Left ventricle myocardium inferior (tissue), 1 donor: ENCODE measurements at places on chromosomes 11 and 22. TPM values are rescaled to one million over a fixed set of nuclear protein-coding genes. Genes with fewer than 3 reads are reported as not detected.

DNA sequence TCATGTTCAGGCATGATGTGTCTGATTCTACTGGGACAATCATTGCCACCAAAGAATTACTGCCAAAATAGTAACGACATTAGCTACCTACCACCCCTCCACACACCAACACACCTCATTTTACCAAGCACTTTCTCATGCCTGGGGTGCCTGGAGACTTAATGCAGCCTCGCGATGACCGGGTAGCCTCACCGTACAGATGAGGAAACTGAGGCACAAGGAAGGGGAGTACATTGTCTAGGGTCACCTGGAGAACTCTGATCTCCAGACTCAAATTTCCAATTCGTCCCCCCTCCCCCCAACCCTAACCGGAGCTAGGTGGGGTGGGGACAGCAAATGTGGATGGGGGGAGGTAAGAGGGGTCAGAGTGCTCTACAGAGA lies 2.7 kb upstream of the RTN4RL2 start:
- H3K4me1 ChIP-seq: peaks cover 42% of the 10 kb centered on the region
- H3K4me3 ChIP-seq: peak overlapping the region; percentile 65
- peaks cover 70% of the 10 kb centered on the region for H3K27me3 ChIP-seq
- DNase-seq: no peak

H19 gene
- total RNA-seq: 634 TPM

MMP3 gene
- total RNA-seq: not detected

DNA sequence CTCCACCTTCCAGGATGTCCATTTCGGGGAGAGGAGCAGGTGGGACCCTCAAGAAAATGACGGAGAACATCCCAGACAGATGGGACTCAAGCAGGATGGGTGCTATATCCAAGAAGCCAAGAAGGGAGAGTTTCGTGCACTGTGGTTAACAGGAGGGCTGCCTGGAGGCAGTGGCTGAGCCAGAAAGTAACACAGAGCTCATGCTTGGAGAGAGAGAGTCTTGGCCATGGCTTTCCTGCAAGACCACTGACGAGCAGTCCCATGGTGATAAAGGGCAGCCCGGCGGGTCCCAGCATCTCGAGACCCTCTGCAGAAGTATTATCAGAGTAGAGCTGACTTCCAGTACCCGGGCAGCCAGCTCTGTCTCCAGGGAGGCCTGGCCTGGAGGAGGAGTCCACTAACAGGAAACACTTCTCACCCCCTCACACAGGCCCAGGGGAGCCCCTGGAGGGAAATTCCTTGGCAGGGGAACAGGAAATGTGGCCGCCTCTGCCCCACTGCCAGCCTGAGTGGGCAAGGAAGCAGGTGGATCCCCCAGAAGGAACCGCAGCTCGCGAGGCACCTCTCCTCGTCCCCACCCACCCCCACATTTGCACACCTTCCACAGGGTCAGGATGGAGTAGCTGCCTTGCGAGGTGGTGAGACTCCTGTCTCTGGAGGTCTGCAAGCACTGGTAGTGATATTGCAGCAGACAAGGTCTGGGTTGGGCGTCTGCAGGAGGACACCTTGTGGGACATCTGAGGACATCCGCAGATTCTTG lies 32.2 kb downstream of the CYTH4 start:
- no peak for DNase-seq
- H3K27me3 ChIP-seq: peaks cover 73% of the 10 kb centered on the region
- H3K4me1 ChIP-seq: peaks cover 13% of the 10 kb centered on the region
- H3K4me3 ChIP-seq: no peak overlapping the region
- no peak overlapping the region for H3K27ac ChIP-seq

UPK3A gene
- not detected for total RNA-seq

GRCh38 chr11:11381471-11382105 lies 28.5 kb upstream of the CSNK2A3 start:
- H3K27ac ChIP-seq: no peak overlapping the region
- DNase-seq: no peak
- peaks cover 17% of the 10 kb centered on the region for H3K36me3 ChIP-seq
- H3K4me1 ChIP-seq: peaks cover 10% of the 10 kb centered on the region
- no peak overlapping the region for H3K4me3 ChIP-seq

DNA sequence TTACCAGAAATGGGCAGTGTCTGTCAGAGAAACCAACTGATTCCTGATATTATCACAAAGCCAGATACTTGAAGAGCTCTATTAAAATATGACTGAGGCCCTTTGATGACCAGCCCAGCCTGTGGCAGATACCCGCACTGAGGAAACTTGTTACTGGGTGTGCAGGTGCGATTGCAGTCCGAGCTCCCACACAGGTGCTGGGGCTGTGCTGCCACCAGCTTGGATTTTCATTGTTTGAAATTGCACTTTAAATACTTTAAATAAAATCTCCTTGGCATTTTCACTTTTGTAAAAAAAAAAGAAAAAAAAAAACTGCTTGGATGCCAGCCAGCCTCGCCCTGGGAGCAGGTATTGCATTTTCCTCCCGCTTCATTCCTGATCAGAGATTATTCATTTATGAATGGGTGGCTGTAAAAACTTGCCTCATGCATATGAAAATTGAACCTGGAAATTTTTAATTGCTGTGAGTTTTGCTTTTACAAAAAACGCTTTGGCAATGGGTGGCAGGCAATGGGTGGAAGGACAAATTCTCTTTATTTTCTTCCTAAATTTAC lies 21.2 kb downstream of the EHF start:
- H3K27ac ChIP-seq: no peak overlapping the region
- peaks cover 7% of the 10 kb centered on the region for H3K4me1 ChIP-seq
- no peak for DNase-seq
- no peak overlapping the region for H3K4me3 ChIP-seq

- peaks cover 24% of the 10 kb centered on the region for H3K4me1 ChIP-seq
- DNase-seq: no peak
- peaks cover 23% of the 10 kb centered on the region for H3K36me3 ChIP-seq
- H3K27ac ChIP-seq: peak within 1 kb of the TSS; percentile 99
These were observed at the start of gene CHEK1 for GRCh38 chr11:125624756-125625213. CHEK1 (plus strand) TSS chr11:125625163; CDS start chr11:125626769, 1,606 bp downstream.

DNA sequence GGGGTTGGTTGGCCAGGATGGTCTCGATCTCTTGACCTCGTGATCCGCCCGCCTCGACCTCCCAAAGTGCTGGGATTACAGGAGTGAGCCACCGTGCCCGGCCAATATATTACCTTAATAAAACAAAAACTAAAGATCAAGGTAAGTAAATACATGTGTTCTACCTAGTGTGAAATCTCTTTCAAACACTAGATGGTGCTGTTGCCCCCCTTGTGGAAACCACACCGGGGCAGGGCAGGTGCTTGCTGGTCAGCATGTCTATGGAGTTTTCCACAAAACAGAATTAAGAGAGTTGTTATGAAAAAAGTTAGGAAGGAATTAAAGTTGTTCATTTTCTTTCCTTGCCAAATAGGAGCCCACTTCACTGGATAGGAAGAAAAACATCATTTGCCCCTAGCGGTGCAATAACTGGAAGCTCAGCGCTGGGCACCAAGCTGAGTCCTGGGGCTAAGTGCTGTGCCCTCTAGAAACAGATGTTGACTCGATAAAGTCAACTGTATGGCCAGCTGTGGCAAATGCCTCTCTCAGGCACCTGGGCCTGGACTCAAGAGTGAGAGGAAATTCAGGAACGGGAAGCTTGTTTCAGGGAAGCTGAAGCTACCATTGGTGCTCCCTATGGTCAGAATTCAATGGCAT lies 6.3 kb upstream of the KCNJ5 start:
- H3K4me3 ChIP-seq: no peak overlapping the region
- DNase-seq: no peak
- H3K36me3 ChIP-seq: no peaks in the 10 kb centered on the region
- H3K27ac ChIP-seq: no peak overlapping the region
- no peaks in the 10 kb centered on the region for H3K4me1 ChIP-seq

DNA sequence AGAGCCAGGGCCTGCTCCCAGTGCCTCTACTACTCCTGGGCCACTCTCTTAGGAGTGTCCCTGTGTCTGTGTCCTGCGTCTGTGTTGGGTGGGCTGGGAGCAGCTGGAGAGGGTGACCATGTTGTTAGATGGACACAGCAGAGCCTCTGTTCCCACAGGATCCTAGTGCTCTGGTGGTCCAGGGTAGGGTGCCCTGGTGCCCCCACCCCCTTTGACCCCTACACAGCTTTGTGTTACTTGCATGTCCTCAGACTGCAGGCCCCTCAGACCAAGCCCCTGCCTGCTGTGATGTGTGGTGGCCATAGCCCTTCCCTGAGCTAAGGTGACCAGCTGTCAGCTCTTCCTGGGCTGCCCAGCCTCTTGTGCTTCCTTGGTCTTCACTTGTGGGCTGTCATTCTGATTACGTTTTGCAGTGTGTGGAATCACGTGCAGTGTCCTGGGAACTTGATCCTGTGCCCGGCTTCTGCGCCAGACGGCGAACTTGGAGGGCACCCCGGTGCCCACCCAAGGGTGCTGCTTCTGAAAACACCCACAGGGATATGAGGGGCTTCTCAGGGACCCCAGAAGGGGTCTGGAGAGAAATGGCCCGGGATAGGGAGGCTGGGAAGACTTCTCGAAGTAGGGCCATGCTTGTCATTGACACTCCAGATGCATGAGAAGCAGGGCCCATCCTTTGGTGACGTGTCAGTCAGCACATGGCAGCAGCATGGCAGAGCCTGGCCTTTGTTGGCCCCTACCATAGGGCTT lies 1.5 kb downstream of the TANGO2 start:
- peak overlapping the region; percentile 99 for H3K4me3 ChIP-seq
- peaks cover 73% of the 10 kb centered on the region for H3K4me1 ChIP-seq
- no peaks in the 10 kb centered on the region for H3K36me3 ChIP-seq
- DNase-seq: no peak
- H3K27ac ChIP-seq: peak overlapping the region; percentile 99
- H3K27me3 ChIP-seq: no peaks in the 10 kb centered on the region

- H3K36me3 ChIP-seq: no peaks in the 10 kb centered on the region
- peak; percentile 78 for DNase-seq
- H3K27me3 ChIP-seq: peaks cover 5% of the 10 kb centered on the region
- no peak overlapping the region for H3K27ac ChIP-seq
- no peak overlapping the region for H3K4me3 ChIP-seq
- peaks cover 45% of the 10 kb centered on the region for H3K4me1 ChIP-seq
These were observed 13.4 kb downstream of the SYT7 start for GRCh38 chr11:61567286-61568061.

- no peaks in the 10 kb centered on the region for H3K27me3 ChIP-seq
- H3K36me3 ChIP-seq: no peaks in the 10 kb centered on the region
- H3K4me1 ChIP-seq: peaks cover 59% of the 10 kb centered on the region
- peak overlapping the region; percentile 71 for H3K27ac ChIP-seq
- H3K4me3 ChIP-seq: no peak overlapping the region
These were observed 23.8 kb upstream of the FZD4 start for GRCh38 chr11:86978756-86979608.

GRCh38 chr11:46102843-46103242 lies 18.4 kb downstream of the PHF21A start:
- DNase-seq: no peak
- no peak overlapping the region for H3K4me3 ChIP-seq
- no peak overlapping the region for H3K27ac ChIP-seq
- no peaks in the 10 kb centered on the region for H3K27me3 ChIP-seq

DNA sequence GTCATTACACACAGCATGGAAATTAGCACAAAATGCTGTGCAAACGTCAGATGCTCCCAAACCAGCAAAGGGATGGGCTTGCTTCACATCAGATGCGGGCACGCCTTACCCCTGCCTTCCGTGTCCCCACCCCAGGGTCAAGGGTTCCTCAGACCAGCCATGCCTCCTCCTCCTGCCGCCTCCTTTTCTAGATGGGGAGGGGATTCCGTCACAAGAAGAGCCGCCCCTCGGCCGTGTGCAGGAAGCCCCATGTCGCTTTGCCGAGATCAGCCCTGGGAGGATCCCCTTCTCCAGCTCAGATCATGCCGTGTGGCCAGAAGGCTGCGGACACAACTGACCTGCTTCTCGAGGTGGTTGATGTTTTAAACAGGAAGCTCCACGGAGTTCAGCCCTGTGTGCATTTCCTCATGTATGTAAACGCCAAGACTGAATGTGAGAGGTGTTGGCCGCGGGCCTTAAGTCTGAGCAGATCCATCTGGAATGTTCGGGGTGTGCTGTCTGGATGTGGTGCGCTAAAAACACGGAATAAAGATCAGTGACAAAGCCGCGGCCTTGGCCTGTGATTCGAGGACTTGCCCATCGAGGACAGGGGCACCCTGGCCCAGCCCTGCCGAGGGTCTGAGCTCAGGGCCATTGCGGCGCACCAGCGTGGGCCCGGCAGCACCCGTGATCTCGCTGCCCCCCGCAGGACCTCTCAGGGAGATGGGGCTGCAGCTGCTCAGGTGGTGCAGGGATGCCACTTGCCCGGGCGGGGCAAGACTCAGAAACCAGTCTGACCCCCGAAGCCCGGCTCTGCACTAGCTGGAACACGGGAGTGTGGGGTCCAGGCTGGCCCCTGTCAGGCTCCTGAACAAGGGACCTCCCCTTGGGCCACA lies 412.9 kb downstream of the TBC1D22A start:
- H3K4me3 ChIP-seq: no peak overlapping the region
- peak overlapping the region; percentile 59 for H3K27ac ChIP-seq
- H3K4me1 ChIP-seq: peaks cover 25% of the 10 kb centered on the region
- H3K27me3 ChIP-seq: no peaks in the 10 kb centered on the region
- peaks cover 15% of the 10 kb centered on the region for H3K36me3 ChIP-seq

OR5B21 gene
- total RNA-seq: not detected

OR6A2 gene
- total RNA-seq: not detected

- no peaks in the 10 kb centered on the region for H3K4me1 ChIP-seq
- no peak for DNase-seq
- peaks cover 100% of the 10 kb centered on the region for H3K27me3 ChIP-seq
- no peaks in the 10 kb centered on the region for H3K36me3 ChIP-seq
- H3K27ac ChIP-seq: no peak overlapping the region
These were observed 610.3 kb downstream of the TBC1D22A start for GRCh38 chr22:47372596-47373385.

- no peak overlapping the region for H3K4me3 ChIP-seq
- DNase-seq: no peak
- H3K36me3 ChIP-seq: no peaks in the 10 kb centered on the region
- peaks cover 49% of the 10 kb centered on the region for H3K4me1 ChIP-seq
- no peaks in the 10 kb centered on the region for H3K27me3 ChIP-seq
These were observed 37.1 kb upstream of the CREB3L1 start for GRCh38 chr11:46240371-46240770.

- no peaks in the 10 kb centered on the region for H3K4me1 ChIP-seq
- H3K36me3 ChIP-seq: no peaks in the 10 kb centered on the region
- H3K4me3 ChIP-seq: no peak overlapping the region
These were observed 952 bp upstream of the CYP2D6 start for GRCh38 chr22:42131562-42131961.

DNA sequence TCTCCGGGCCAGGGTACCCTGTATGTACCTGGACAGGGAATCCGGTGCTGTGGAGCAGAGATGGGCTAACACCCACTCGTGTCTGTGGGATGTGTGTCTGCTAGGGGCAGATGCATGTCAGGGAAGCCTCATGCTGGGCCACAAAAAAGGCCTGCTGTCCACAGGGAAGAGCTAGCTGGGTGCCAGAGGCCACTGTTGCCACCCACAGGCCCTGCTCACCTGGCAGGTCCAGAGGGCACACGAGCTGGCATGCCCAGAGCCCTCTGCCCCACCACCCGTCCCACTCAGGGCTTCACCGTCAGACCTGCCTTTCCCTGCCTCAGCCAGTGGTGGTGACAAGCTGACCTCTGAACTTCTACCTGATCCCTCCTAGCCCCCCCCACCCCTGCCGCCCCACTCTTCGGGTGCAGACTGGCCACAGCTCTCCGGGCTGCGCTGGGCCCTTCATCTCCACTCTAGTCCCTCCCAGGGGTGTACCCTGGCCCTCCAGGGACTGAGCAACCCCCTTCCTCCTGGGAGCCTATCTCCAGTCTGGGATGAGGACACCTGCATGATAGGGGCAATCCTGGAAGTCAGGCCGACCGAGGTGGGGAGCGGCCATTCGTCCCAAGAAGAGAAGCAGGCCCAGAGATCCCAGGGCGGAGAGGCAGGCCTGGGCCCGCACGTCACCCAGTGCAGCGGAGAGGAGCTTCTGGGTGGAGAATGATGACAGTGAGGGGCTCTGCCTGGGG lies 1.4 kb downstream of the SLC25A22 start:
- H3K27me3 ChIP-seq: no peaks in the 10 kb centered on the region
- no peak for DNase-seq
- H3K36me3 ChIP-seq: peaks cover 26% of the 10 kb centered on the region
- H3K27ac ChIP-seq: peak overlapping the region; percentile 85
- H3K4me1 ChIP-seq: peaks cover 42% of the 10 kb centered on the region

KCNK4 gene
- total RNA-seq: not detected
